Left colon (tissue), 2 donors: ENCODE measurements at places on chromosomes 1 and 21. TPM values are rescaled to one million over a fixed set of nuclear protein-coding genes. Genes with fewer than 3 reads are reported as not detected.

- DNase-seq, result no peak
These were observed 3.7 kb downstream of the PGBD5 start for GRCh38 chr1:230422221-230422981.

- no peak for DNase-seq
These were observed 2.3 kb downstream of the IFI44L start for GRCh38 chr1:78622548-78622947.

GRCh38 chr1:17637055-17637454 lies 97.6 kb downstream of the ARHGEF10L start:
- DNase-seq, result no peak

NUP210L gene
- 0.06 TPM for total RNA-seq

DNA sequence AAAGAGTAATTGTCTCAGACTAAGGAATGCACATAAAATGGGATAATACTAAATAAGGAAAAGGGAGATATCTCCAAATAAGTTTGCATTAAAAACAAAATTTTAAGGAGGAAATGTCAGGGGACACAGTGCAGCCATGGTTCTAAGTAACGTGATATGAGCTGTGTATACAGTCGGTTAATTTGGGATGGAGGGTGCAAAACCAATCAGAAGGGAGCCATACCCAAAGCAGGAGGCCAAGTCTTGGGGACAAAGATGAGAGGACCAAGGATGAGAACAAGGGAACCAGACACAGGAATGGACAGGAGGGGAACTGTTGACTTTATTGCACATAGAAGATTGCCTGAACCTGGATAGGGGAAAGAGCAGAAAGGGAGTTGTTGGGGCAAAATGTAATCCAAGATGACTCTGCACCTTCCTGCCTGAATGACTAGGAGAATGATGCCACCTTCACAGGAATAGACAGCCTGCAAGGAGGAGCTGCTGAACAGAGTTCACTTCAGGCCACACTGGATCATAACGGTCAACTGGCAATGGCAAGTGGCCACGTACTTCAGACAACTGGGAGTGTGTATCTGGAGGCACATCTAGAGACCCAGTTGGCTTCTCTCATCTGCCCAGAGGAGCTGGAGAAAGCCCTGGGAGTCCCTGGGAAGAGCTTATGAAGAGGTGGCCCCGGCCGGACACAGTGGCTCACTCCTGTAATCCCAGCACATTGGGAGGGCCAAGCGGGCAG lies 22.0 kb upstream of the BOLA1 start:
- no peak for DNase-seq
